Activated CD4-positive, alpha-beta memory T cell treated with anti-CD3 and anti-CD28 coated beads for 36 hours (primary cell): ENCODE measurements at places on chromosomes 16 and 17. TPM values are rescaled to one million over a fixed set of nuclear protein-coding genes. Genes with fewer than 3 reads are reported as not detected.

DNA sequence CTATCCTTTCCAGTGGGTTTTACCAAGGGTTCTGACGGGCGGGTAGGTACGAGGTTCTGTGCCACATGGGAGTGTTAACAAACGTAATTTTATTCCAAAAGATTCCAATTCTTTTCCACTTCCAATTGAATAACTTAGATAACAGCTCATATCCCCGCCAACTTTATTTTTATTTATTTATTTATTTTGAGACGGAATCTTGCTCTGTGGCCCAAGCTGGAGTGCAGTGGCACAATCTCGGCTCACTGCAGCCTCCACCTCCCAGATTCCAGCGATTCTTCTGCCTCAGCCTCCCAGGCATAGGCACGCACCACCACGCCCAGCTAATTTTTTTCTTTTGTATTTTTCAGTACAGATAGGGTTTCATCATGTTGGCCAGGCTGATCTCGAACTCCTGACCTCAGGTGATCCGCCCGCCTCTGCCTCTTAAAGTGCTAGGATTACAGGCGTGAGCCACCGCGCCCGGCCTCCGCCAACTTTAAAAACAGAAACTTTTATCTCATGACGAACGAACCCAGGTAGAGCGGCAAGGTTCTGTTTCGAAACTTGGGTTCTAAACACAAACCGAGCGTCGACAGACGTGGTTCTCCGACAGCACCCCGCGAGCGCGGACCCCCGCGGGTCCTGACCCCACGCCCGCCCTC, 613 bp downstream of the ECI1 start:
- DNase-seq = peak; percentile 49

GRCh38 chr17:20995164-20995872, 47.5 kb downstream of the USP22 start:
- DNase-seq = no peak

GRCh38 chr16:89110641-89111040, 17.0 kb downstream of the ACSF3 start:
- DNase-seq = no peak

DNA sequence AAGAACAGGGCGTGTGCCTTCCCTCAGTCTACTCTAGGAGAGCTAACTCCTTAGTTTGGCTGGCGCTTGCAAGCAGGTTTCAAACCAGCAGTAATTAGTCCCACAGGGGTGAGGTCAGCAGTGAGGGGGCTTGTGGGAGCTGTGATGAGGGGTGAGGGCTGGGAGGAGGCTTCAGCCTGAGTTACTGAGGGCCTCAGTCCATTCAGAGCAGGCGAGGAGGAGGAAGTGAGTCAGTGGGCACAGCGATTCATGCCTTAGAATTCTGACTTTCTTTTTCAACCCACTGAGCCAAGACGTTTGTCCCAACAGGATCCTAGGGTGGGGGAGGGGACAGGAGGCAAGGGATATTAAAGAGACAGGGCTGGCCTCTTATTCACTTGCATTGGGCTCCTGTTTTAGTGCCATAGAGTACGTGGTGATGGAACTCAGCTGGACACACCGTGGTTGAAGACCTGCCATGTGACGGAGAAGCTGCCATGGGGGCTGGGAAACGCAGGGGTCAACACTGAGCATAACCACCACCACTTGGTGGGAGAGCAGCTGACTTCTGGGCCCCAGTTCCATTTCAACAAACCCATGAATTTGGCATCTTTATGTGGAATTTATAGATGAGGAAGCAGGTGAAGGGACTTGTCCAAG, 8.3 kb upstream of the ITGA3 start:
- peak; percentile 66 for DNase-seq

The CSF3 gene
- not detected for total RNA-seq

DNA sequence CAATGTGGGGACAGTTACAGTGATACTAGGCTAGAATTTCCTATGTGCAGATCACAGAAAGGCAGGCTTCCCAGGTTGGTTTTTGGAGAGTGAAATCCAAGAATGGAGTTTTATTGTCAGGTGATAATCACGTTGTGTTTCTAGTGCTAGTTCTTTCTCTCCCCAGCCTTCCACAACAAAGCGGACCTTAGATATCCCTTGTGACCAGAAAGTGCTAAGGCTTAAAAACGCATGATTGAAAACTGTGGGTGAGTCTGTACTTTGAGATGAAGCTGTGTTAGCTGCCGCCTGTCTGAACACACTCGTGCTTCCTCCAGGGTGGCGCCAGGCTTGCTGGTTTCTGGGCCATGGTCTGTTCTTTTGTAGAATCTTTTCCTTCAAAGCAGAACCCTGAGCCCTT, 52.1 kb downstream of the BANP start:
- no peak for DNase-seq

- no peak for DNase-seq
Observed at GRCh38 chr16:10578474-10579316, 1.7 kb downstream of the EMP2 start.

The KIAA0513 gene
- total RNA-seq = 15.7 TPM

DNA sequence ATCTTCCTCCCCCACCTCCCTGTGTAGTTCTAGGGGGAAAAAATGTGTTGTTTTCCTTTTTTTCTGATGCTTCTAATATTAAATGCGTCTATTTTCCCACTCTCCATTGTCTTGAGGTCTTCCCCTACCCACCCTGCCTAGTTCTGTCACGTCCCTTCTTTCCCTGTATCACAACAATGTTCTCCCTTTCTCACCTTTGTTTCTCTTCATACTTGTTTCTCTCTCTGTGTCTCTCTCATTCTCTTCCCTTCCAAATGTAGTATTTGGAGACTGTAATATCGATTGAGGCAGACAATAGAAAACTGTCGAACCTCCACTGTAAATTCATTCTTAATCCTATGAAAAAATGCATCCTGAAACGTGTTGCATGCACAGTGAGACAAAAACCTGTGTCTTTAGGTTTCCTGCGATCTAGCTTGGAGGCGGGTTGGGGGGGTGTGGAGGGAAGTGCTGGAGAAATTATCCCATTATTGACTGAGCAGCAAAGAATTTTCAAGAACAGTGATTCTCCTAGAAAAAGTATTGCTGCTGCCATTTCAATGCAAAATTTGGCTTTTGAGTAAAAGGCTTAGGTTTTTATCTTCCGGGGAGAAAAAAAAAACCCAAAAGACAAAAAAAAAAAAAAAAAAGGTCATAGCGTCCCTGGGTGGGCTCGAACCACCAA, 1.3 kb upstream of the PSMB3 start:
- DNase-seq = no peak

DNA sequence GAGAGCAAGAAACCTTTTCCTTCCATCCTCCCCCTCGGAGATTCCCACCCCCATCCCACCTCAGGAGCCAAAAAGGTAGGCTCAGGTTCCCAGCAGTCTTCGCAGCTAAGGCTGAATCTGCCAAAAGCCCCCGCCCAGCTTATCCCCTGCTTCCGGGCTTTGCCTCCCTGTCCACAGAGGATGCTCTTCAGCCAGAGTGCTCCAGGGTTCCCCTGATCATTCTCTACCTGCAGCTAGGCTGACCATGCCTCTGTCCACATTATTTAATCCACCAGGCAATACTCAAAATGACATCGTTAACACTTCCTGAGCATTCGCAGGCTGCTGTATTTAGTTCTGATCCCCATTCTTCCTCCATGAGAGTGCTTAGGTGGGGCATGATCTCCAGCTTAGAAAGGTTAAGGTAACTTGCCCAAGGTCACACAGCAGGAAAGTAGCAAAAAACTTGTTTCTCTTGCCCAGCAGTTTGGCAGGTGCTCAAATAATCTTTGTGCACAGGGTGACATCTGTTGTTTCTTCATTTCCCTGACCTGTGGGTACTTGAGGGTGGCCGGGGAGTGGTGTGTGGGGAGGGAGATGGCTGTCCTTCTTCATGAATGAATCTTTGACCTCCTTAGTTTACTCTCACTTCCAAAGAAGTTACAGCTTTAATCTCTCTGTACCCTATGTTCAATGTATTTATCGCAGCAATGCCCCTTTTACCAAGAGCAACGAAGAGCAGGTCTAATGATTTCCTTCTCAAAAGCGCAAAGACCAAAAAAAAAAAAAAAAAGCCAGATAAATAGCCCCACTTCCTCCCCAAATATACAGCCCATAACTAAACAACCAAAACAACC, 848 bp upstream of the TBKBP1 start:
- peak; percentile 12 for DNase-seq

- no peak for DNase-seq
Observed at GRCh38 chr17:20203018-20203417, 193.9 kb downstream of the SPECC1 start.

DNA sequence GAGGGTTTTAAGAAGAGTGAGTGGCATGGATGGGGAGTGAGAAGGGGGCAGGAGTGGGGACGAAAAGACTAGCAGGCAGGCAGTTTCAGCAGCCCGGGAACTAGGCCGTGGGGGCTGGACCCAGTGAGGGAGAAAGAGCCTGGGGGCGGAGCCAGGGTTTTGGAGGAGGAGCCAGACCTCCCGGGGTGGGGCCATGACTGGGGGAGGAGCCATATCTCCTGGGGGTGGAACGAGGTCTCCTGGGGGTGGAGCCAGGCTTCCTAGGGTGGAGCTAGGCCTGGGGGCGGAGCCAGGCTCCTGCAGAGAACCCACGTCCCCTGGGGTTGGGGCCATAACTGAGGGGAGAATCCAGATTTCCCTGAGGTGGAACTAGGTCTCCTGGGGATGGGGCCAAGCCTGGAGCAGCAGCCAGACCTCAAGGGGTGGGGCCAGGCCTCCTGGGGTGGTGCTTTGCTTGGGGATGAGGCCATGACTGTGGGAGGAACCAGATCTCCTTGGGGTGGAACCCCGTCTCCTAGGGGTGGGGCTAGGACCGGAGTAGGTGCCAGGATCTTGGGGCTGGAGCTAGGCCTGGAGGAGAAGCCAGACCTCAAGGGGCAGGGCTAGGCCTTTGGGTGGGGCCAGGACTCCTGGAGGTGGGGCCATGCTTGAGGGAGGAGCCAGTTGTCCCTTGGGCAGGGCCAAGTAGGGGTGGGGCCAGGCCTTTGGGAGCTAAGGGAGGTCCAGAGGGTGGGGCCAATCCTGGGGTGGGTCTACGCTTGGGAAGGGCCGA, 41.7 kb upstream of the JPH3 start:
- peak; percentile 27 for DNase-seq

DNA sequence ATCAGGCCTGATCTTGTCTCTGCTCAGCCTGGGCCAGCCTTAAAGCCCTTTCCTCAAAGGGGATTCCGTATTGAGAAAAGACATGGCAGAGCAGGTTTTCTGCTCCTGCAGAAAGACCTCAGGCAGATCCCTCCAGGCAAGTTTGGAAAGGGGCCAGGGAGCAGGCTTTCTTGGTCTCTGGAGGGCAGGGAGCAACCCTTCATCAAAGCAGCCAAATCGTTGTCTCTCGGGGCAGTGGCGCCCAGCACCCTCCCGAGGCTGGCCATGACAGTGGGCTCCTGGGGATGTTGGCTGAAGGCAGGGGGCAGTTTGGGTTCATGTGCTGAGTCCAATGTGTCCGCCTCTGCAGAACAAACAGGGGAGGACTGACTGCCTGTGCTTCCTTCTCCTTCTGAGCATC, 168.4 kb upstream of the WSCD1 start:
- no peak for DNase-seq

The DPEP2NB gene
- not detected for total RNA-seq

The ST6GALNAC2 gene
- 0.51 TPM for total RNA-seq

The HS3ST2 gene
- not detected for total RNA-seq

DNA sequence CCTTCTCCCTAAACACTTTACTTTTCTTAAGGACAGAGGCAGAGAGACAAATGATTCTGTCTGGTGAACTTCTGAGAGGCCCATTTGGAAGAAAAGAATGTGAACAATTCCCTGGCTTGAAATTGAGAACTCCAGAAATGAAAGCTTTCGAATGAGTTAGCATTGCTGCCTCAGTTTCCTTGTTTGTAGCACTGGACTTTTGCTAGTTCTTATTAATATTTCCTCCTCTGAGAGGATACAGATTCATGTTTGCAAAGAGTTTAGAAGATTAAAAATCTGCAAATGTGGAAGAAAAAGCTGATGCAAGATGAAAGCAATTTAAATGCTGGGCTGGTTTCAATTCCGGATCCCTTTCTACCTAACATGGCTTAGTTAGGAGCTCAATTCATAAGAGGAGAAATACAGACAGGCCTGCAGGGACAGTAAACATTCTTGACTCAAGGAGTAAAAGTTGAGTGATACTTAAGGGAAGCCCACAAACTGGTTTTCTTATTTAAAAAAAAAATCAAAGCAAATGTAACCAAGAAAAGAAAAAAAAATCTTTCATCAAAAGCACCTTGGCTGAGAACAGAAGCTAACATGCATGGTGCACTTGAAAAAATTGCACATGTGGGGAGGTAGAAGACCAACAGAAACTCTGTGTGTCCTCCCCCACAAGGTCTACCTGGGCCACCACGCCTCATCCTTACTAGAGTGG, 27.1 kb downstream of the HNF1B start:
- no peak for DNase-seq

The IGFBP4 gene
- total RNA-seq = 14.6 TPM

GRCh38 chr16:58615280-58615679, 14.3 kb downstream of the CNOT1 start:
- DNase-seq = no peak
